Esophagus muscularis mucosa (tissue), 4 donors: ENCODE measurements at places on chromosomes 5 and 9. TPM values are rescaled to one million over a fixed set of nuclear protein-coding genes. Genes with fewer than 3 reads are reported as not detected.

The DIMT1 gene
- total RNA-seq = 18.3 TPM

The SLC6A19 gene
- not detected for total RNA-seq

The IL9 gene
- total RNA-seq = not detected

The MEIKIN gene
- not detected for total RNA-seq

DNA sequence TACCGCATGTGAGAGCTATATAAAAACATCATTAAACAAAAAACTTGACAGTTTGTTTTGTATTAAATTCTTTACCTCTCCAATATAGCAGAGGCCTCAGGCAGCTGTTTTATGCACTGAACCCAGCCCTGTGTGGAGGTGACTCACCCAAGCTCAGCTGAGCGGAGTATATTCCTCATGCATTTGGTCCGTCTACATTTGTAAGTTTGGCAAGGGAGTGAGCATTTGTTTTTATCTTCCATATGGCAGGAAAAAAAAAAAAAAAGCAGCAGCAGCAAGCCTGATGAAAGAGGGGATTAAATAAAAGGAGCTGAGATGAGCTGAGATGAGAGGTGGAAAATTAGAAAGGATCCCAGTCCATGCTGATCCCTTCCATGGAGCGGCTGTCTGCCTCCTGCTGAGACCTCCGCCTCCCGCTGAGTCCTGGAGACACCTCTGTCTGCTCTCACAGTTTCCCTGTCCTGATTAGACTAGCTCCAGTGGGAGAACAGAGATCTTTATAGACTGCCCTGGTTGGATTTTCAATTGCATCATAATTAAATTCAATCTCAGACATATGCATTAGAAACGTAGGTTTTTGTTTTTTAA lies 112.0 kb upstream of the CTNND2 start:
- H3K4me1 ChIP-seq = no peaks in the 10 kb centered on the region
- DNase-seq = no peak
- H3K27me3 ChIP-seq = no peaks in the 10 kb centered on the region
- no peaks in the 10 kb centered on the region for H3K36me3 ChIP-seq
- H3K27ac ChIP-seq = no peak overlapping the region

DNA sequence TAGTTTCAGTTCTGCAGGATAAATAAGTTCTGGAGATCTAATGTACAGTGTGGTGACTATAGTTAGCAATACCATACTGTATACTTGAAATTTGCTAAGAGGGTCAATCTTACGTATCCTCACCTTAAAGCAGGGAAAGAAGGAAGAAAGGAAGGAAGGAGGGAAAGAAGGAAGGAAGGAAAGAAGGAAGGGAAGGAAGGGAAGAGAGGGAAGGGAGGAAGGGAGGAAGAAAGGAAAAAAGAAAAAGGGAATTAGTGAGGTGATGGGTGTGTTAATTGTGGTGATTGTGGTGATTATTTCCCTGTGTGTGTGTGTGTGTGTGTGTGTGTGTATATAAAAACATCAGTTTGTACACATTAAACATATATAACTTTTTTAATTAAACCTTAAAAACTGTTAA lies 242.6 kb upstream of the MSX2 start:
- no peak overlapping the region for H3K4me3 ChIP-seq
- H3K36me3 ChIP-seq = no peaks in the 10 kb centered on the region
- no peaks in the 10 kb centered on the region for H3K27me3 ChIP-seq
- H3K4me1 ChIP-seq = no peaks in the 10 kb centered on the region
- DNase-seq = no peak
- no peak overlapping the region for H3K27ac ChIP-seq

DNA sequence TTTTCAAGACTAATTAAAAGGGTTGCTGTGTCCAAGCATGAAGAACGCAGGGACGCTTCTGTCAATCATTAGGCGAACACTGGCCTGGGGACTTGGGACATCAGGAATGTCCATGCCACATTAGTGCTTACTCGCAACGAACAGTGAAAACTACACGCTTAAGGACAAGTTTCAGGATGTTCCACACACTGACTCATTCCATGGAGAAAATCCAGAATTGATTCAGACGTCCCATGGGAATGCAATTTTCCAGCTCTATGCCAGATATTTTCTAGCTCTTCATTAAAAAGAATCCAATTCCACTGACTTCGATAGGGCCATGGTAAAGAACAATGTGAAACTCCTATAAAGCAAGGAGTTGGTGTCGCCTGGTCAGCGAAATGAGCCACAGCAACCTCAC lies 98.2 kb downstream of the CAMSAP1 start:
- peaks cover 15% of the 10 kb centered on the region for H3K36me3 ChIP-seq
- no peak for DNase-seq
- no peak overlapping the region for H3K4me3 ChIP-seq
- H3K27me3 ChIP-seq = no peaks in the 10 kb centered on the region

DNA sequence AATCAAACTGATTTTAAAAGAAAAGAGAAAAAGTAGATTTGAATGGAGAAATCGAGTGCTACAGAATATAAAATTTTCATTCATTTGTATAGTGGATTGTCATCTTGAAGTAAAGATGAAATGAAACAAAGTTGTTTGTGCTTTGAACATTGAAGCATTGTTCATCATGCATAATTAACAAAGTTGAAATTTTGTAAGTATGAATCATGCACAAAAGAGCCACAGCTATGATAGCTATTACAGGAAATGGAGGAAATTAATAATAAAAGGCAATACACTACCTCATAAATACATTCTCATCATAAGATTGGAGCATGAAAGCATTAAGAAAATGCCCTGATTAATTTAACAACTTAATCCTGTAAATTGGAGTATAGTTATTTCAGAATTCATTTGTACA lies 153.4 kb upstream of the TLX3 start:
- H3K4me3 ChIP-seq = no peak overlapping the region
- H3K4me1 ChIP-seq = no peaks in the 10 kb centered on the region
- no peaks in the 10 kb centered on the region for H3K27me3 ChIP-seq

GRCh38 chr9:6584881-6585597 lies 60.5 kb downstream of the GLDC start:
- no peaks in the 10 kb centered on the region for H3K36me3 ChIP-seq
- H3K4me3 ChIP-seq = no peak overlapping the region
- H3K27ac ChIP-seq = no peak overlapping the region
- DNase-seq = no peak
- no peaks in the 10 kb centered on the region for H3K27me3 ChIP-seq

DNA sequence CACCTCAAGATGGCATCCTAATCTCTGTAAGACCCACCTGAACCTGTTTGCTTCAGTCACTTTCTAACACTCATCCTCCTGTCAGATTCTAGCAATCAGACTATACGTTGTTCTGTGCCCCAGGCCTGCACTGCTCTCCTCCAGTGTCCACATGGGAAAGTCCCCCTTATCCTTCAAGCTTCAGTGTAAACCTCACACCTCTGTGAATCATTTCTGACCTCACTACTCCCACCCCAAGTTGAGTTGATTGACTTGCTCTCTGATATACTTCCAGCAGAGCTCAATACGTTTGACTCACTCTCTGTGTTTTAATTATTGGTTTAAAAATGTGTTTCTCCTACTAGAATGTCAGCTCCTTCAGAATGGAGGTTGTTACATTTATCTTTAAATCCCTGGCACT lies 240.2 kb downstream of the FBXL17 start:
- H3K4me1 ChIP-seq = no peaks in the 10 kb centered on the region
- no peak for DNase-seq
- H3K4me3 ChIP-seq = no peak overlapping the region
- no peaks in the 10 kb centered on the region for H3K27me3 ChIP-seq

DNA sequence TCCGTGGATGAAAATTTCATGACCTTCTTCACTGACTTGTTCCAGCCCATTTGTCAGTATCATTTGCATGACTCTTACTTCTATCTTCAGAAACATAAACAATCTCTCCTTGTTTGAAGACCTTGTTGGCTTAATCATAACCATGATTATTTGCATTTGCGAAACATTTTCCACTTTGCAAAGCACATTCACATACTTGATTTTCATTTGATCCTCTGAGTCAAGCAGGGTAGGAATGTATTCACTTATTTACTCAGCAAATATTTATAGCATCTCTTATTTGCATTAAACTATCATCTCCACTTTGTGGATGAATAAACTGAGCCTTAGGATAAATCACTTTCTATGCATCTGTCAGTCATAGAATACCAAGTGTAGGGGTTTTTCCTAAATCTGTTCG lies 343.0 kb upstream of the SGCD start:
- no peaks in the 10 kb centered on the region for H3K36me3 ChIP-seq
- H3K4me3 ChIP-seq = no peak overlapping the region
- no peak overlapping the region for H3K27ac ChIP-seq
- no peaks in the 10 kb centered on the region for H3K27me3 ChIP-seq
- DNase-seq = no peak
- H3K4me1 ChIP-seq = no peaks in the 10 kb centered on the region

DNA sequence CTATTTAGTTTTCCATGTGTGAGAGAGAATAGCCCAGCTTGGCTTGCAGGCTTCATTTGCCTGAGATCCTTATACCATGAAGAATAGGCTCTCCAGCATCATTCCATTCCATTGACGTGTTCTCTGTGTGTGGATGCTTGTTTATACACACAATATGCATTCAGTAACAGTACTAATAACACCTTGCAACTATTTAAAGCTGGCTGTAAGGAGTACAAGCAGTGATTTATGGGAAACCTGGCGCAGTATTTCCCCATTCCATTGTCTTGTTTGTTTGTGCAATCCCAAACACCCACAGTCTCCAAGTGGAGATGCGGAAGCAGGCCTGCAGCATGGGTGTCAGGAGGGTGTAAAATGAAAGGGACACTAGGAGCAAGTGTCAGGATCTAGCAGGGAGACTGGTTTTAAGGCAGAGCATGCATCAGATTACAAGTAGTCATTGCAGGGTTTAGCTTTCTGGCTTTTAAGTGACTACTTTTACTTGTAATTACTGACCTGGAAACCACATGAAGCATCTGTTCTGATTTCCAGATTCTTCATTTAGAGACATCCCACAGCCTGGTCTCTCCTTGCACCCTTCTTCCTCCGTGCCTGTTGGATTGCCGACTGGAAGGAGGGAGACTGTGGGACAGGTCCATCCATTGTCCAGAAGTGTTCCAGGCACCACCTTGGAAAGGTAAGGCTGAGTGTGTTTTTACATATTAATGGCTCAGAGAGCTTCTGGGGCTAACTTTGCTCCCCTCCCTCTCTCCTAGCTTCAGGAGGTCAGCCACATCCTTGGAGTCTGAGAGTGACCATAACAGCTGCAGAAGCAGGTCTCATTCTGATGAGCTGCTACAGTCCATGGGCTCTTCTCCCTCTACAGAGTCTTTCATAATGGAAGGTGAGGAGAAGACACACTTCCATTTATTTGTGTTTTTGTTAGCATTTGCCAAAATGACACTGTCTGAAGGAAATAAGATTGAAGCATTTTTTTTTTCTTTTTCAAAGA lies 241.6 kb downstream of the ARHGEF28 start:
- no peaks in the 10 kb centered on the region for H3K27me3 ChIP-seq
- H3K27ac ChIP-seq = no peak overlapping the region
- H3K4me3 ChIP-seq = no peak overlapping the region
- no peak for DNase-seq

DNA sequence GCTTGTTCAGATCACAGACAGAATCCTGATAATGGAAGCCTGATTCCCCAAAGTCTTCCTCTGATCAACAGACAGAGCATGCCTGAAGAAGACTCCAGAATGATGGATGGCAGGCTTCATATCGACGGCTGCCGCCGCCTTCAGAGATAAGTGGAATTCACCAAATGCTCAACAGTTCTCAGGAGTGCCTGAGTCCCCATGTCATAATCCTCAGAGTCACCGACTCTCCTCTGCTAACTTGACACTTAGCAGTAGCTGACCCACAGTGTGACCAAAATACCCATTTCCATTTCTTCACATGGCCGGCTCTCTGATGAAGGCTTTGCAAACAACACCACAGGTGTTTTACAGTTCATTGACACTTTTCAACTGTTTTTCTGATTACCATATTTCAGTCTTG lies 58.7 kb downstream of the PRDM6 start:
- no peak overlapping the region for H3K4me3 ChIP-seq
- no peaks in the 10 kb centered on the region for H3K27me3 ChIP-seq
- no peak overlapping the region for H3K27ac ChIP-seq
- H3K4me1 ChIP-seq = no peaks in the 10 kb centered on the region
- no peaks in the 10 kb centered on the region for H3K36me3 ChIP-seq

DNA sequence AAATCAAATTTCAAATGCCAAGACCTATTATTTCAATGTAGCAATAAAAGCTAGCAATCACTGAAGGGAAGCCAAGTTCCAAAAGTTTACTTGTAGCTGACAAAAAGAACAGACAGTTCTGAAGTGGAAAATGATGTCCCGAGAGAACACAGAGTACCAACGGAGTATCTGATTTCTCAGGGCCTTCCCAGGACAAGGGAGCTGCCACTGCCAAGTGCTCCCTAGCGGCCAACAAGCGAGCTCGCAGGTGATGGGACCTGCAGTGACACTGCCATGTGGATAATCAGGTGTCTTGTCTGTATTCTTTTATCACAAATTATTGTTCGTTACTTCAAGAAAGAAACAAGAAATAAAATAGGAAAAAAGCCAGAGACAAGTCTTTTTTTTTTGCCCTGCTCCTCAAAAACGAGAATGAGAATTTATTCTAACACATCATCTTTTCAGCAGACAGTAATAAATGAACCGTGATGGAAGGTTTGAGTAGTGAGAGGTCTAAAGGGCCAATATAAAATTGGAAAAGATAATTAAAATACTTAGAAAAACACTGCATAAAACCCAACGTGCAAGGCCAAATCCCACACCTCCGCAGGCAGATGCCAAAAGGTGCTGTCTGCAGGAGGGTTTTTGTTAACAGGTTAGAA lies 159.4 kb downstream of the MYO10 start:
- no peak for DNase-seq
- H3K36me3 ChIP-seq = no peaks in the 10 kb centered on the region

DNA sequence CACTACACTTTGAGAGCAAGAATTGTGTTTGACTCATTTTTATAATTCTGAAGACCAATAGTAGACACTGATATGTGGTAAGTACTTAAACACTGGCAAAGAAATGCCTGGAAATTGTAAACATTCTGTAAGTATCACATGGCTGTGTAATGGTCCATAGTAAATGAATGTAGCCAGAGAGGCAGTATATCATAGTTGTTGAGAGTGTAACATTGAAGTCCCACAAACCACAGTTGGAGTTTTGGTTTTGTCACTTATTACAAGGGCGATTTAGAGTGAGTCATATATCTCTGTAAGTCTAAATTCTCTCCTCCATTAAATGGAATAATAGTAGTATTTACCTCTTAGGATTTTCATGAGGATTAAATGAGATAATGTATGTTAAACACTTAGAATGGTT lies 181.1 kb upstream of the MEF2C start:
- no peak for DNase-seq
- no peaks in the 10 kb centered on the region for H3K27me3 ChIP-seq
- H3K27ac ChIP-seq = no peak overlapping the region
- no peaks in the 10 kb centered on the region for H3K36me3 ChIP-seq
- no peaks in the 10 kb centered on the region for H3K4me1 ChIP-seq
